Activated T-cell treated with anti-CD3 and anti-CD28 coated beads, Interleukin-2, amount 50 U/mL, for 24 hours (primary cell): ENCODE measurements at places on chromosomes 5 and 9.

DNA sequence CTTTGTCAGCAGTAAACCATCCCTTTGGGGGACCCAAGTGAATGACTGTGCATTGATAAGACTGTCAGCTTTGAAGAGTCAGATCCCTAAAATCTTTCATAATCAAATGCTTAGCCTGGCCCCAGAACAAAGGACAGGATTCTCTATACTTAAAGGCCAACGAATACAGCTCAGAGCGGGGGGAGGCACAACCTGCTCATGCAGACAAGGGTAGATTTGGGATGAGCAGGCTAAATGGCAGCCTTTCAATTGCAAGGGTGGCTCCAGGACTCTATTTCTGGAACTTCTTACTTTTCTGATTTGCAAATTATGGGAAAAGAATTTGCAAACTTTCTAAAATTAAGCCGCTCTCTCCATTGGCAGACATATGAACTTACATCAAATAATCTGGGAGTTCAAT lies 66.4 kb downstream of the ELL2 start:
- DNase-seq = no peak

- no peak for DNase-seq
These were observed 28.4 kb upstream of the TLE1 start for GRCh38 chr9:81717747-81718077.

DNA sequence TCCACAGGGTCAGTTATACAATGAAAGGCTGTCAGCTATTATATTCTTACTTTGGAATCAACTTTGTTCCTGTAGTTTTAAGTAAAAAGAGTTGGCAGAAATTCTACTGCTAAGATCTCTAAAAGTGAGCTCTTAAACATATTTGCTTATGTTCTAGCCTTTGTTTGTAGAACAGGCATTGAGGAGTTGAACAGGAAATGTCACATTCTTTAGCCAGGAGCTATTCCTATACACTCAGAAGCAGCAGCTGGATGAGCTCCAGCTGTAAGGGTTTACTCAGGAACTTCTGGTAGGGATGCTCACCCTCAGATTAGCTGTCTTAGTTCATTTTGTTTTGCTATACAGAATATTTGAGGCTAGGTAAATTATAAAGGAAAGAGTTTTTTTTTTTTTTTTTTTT lies 22.4 kb upstream of the SPINK14 start:
- no peak for DNase-seq

DNA sequence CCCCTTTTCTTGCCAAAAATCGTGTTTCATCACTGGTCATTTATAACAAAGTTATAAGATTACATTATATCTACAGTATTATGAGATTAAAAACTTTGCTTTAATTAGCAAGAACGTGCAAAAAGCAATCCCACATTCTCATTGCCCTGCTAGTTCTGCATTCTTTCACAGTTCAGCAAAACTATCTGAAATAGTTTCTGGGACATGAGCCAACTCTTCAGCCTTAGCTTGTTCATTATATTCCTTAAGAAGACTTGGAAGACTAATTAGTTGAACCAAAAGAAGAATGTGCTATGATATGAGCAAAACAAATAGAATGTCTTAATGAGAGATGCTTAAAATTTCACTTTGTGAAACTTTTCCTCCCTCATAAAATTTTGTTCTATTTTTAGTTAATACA lies 76.7 kb downstream of the ITGA1 start:
- no peak for DNase-seq

- no peak for DNase-seq
These were observed 464.5 kb upstream of the RGMB start for GRCh38 chr5:98308960-98309359.

GRCh38 chr5:153884612-153884957 lies 154.1 kb downstream of the FAM114A2 start:
- DNase-seq = no peak
